Prostate gland (tissue), 2 donors: ENCODE measurements at places on chromosomes 1 and 21.

GRCh38 chr21:32698971-32699693 lies 28.7 kb downstream of the SYNJ1 start:
- DNase-seq, result no peak

- DNase-seq, result no peak
Observed at GRCh38 chr1:90850181-90850897, 133.2 kb upstream of the BARHL2 start.

DNA sequence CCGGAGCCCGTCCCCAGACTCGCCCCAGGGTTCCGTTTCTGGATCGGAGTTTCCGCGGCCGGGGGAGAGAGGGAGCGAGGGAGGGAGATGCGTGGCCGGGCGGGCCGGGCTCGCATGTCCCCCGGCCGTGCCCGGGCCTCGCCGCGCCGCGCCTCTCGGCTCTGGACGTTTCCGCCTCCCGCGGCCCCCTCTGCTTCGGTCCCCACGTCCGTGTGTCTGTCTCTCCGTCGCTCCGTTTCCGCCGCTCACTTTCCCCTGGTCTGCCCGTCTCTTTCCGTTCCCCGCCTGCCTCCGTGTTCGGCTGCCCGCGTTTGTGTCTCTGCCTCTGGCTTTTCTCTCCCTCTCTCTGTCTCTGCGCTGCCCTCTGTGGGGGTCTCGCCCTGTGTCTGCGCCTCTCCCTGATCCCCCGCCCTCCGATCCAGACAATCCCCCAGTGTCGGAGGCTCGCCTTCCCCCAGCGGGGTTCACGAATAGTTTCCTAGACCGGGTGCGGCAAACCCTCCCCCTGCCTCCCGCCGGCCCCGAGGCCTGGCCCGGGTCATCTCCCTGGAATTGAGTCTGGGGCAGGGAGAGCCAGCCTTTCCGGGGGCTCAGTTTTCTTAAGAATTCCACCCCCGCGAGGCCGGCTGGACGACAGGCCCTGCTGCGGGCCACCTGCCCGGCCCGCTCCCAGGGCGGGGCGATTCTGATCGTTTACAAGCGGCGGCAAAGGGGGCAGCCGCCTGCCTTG lies 735 bp downstream of the NBL1 start:
- peak; percentile 36 for DNase-seq

DNA sequence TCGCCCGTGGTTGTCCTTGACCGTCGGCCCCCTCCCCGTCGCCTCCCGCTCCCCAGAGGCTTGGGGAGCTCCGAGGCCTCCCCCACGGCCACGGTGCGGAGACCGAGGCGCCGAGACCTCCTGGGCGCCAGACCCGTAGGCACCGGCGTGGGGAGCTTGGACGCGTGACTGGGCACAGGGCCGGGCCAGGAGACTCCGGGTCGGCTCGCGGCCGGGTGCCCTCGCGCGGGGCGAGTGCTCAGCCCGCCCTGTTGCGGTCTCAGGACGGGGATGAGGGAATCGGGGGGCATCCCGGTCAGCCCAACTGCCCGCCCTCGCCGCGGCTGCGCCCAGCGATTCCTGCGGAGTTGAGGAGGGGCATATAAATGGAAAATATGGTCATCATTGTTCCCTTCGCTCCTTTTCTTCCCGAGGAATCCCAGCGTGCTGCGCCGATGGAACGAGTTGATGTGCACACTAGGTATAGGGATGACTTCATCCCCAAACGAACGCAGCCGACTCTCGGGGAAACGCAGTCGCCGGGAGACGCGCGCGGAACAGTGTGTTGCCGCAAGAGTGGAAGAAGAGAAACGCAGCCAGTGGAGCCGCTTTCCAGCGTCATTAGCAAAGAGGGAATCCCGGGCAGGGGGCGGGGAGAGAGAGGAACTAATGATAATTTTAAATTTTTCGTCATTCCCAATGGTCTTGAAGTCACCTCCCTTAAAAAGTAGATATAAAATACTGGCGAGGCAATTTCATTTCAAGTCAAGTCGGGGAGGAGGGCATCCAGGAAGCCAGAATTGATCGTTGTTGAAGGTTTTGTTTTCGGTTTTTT lies 747 bp upstream of the ENAH start:
- DNase-seq, result peak; percentile 65

- DNase-seq, result peak; percentile 58
Observed at GRCh38 chr1:228374711-228375577, 31.7 kb downstream of the TRIM11 start.

- DNase-seq, result peak; percentile 33
Observed at GRCh38 chr1:192489748-192490147, 85.8 kb upstream of the RGS1 start.

DNA sequence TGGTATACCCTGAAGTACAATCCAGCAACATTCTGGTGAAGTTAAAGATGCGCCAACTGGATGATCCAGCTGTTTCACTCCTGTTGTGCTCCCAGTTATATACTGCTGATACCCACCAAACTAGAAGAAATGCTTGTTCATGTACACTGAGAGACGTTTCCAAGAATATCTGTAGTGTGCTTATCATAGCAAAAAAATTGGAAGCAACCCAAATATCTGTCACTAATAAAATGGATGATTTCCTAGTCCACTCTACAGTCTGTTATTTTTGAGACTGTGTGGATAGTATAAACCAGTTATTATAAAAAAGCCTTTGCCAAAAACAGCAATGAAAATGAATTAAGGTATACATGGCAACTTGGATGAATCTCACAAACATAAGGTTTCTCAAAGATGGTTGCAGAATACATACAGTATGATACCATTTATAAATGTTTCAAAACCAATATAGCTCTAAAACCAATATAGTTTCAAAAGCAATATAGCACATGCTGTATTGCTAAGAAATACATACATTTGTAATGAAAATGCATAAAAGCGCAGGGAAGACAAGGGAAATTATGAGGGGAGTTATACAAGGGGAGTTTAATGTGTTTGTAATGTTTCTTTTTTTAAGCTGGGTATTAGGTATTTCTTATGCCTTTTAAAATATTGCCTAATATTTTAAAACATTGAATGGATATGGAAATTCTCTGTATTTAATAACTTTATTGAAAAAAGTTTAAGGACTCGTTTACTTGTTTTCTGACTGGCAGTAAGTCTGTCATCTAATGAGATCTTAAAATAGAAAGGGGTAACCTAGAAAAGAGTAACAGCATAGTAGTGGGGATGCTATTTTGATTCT lies 36.5 kb downstream of the GPSM2 start:
- DNase-seq, result no peak

DNA sequence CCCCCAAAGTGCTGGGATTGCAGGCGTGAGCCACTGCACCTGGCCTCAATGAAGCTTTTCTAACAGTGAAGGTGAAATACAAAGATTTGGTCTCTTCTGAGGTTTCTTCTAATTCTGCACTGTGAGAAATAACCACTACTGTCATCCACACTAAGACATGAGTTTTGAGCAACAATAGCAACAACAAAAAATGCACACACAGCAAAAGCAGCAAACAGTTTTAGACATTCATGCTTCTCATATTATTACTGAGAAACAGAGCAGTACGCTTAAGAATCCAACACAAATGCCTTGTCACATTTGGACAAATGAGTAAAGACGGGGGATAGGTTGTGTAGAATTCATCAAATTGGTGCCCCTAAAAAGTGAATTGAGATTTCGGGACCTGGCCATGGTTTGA lies 116.4 kb downstream of the SIM2 start:
- DNase-seq, result no peak

GRCh38 chr1:37574834-37575480 lies 18.2 kb downstream of the DNALI1 start:
- DNase-seq, result no peak

GRCh38 chr1:43913051-43913501 lies 20.5 kb upstream of the ARTN start:
- no peak for DNase-seq

- DNase-seq, result no peak
Observed at GRCh38 chr1:233246965-233247364, 48.6 kb downstream of the PCNX2 start.

DNA sequence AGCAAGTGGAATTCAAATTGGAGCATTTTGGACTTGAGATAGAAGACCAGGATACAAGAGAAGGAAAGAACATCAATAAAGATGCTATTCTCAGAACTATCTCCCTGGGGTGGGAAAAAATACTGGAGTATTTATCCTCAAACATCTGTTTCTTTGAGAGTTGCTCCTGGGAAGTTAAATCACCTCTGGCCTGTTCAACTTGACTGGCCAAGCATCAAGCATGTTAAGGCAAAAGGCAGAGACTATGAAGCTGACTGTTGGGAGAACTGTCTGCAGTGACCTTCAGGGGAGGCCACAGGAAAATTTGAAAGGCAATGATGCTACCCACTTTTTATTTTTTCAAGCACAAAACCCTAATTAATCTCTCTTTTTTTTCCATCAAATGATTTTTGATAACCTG lies 239.0 kb downstream of the NTNG1 start:
- no peak for DNase-seq

DNA sequence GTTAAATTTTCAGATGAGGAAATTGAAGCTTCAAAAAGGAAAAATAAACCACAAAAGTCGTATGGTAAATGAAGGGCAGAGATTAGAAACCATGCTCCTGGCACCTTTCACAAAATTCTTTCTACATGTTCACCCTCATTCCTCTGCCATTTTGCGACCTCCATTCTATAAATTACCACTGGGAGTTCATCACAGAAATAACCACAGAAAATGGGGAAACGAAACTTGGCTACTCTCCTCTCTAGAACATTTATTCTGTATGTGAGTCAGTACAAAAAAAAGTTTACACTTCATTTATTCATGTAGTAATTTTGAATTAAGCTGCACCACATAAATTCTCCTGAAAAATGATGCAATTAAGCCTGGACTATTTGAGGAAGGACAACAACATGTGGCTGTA lies 320.9 kb upstream of the C1orf87 start:
- DNase-seq, result no peak

- DNase-seq, result peak; percentile 76
Observed at GRCh38 chr1:39973503-39974135, 18.7 kb downstream of the MFSD2A start.

- no peak for DNase-seq
Observed at GRCh38 chr1:162406811-162407210, 5.1 kb downstream of the SH2D1B start.

DNA sequence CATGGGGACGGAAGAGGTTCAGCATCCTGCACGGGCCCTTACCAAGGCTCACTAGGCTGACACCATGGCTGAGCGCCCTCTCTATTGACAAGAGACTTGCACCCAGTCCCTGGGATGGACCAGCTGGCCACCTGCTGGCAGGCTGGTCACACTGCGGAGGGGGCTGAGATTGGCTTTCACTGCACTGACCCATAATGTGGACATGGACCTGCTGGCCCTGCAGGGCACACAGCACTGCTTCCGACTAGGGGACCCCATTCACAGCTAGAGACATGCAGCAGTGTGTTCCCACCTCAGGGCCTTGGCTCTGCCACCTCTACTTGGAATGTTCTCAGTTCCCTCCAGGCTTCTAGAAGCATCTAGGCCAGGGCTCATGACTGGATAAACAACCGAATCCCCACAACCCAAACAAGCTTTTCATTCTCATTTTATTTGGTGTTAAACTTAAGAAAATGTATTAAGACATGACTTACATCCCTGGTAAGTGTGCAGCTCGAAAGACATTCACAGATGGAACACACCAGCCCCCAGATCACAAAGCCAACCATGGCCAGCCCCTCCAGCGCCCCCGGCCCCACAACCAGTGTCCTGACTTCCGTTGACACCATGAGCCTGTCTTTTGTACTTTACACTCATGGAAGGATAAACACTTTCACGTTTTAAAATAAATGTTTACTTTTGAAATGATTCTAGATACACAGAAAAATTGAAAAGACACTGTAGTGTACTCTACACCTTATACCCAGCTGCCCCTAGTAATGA lies 9.3 kb upstream of the SRARP start:
- DNase-seq, result peak; percentile 50
